H1 (cell line): ENCODE measurements at places on chromosomes 4 and X.

DNA sequence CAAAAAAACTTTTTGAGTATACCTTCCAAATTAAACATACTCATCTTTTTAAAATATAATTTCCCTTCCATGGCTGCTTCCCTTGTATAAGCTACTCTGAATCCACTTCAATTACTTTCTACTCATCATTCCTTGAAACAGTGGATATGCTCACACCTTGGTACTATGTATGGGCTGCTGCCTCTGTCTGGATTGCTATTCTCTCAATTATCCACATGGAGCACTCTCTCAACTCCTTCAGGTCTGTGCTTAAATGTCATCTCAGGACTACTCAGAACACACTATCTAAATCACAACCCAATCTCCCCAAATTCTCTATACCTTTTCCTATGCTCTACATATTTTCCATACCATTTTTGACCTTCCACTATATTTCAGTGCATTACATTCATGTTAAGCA is 898.9 kb upstream of the EPHA5 start:
- no peak for DNase-seq

GRCh38 chr4:34105311-34105710 is 2139.0 kb downstream of the ARAP2 start:
- no peak for DNase-seq

- no peak for DNase-seq
Measured at GRCh38 chr4:140158365-140159030, 4.5 kb upstream of the MAML3 start.

DNA sequence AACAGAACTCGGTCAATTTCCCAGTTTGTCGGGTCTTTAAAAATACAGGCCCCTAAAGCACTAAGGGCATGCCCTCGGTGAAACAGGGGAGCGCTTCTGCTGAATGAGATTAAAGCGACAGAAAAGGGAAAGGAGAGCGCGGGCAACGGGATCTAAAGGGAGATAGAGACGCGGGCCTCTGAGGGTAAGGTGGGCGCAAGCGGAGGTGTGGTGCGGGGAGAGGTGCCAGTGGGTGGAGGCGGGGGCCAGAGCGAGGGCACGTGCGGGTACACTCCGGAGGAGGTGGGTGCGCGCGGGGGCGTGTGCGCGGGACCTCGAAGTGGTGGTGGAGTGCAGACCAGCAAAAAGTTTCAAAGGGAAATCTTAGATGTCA is 787 bp upstream of the TET2 start:
- no peak for DNase-seq

DNA sequence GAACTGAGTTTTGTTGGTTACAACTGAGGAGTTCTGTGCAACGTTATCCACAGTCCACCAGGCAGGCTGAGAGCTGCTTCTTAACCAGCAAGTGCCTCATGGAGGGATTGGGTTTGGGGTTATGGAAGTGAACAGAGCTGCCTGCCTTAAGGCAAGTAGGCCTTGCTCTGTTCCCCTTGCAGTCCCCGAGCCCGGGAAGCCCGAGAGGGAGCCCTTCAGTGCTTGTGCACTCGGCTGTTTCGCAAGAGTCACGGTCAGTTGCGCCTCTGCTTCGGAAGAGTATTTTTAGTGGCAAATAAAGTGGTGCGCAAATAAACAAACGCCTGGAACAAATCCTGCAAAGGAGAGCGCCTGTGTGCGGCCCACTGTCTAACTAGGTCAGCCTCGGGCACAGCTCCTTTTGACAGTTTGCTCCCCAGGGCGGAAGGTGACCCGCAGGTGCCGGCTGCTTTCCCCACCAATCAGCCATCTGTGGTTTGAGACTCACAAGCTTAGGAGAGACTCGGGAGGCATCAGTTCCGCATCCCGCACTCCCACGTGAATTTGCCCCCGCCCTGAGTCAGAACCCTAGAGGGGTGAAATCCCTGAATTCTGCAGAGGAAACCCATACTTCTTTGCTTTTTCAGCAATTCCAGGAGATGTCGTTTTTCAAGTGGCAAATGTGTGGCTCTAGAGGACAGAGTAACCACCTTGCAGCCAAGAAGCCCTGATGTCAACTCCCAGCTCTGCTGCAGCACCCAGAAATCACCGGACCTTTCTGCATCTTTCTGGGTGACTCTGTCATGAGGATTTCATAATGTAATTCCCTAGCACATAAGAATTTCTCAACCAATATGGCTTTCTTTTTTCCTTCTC is 56.8 kb downstream of the LGI2 start:
- DNase-seq, result no peak

DNA sequence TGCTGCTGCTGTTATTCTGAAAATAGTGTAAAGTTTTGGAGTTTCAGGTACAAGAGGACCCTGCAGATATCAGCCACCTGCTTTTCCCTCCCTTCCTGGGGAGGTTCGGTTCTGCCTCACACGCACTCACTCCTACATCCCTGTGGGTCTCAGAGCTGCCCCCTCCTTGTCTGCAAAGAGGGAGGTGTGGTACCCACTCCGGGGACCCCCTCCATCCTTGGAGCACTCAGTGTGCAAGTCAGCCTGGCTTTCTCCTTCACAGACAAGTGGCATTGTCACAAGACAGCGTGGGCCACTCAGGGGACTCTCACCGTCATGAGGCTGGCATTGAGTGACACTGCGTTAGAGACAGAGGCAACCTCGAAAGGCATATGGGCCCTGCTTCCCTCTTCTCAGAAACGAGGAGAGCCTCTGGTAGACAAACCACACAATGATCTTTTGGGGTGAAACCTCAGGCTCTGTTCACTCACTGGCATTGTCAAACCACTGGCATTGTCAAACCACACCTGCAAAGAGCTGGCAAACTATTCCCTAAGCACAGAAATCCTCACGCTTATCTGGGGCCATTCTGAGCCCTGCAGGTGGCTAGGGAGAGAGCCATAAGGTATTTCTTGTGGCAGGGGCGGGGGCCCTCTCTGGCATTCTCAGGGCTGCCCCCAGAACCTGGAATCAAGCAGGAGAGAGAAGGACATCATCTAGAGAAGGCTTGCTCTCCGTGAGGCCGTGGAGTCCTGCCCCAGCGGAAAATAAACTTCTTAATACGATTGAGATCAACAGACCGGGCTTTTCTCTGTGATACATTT is 285.0 kb downstream of the SHOX start:
- DNase-seq, result no peak

DNA sequence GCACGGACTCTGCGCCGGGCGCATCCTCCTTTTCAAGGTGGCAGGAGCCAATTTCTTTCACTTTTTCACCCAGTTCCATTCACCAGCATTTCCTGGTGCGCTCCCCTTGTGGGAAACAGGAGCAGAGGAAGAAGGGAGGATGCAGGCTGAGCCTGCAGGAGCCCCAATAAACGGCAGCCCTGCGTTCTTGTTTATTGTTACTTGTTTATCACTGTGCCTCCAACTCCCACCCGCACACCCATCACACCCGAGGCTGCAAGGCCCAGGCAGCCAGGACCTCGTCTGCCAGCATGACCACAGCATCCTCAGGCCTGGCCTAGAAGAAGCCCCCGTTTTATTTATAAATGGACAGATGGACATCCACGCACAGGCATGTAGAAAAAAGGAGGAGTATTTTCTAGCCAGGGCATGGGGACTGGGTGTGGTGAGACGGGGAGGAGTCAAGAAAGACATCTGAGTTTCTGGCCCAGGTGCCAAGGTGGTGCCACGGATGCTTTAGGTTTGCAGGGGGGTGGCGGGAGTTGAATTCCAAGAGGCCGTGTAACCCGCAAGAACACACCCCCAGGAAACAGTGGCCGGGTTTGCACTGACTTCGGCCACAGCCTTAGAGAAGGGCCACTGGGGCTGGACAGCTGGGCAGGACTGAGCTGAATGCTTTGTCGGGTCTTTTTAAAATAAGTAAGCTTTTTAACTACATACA is 51.7 kb downstream of the JAKMIP1 start:
- DNase-seq, result no peak

DNA sequence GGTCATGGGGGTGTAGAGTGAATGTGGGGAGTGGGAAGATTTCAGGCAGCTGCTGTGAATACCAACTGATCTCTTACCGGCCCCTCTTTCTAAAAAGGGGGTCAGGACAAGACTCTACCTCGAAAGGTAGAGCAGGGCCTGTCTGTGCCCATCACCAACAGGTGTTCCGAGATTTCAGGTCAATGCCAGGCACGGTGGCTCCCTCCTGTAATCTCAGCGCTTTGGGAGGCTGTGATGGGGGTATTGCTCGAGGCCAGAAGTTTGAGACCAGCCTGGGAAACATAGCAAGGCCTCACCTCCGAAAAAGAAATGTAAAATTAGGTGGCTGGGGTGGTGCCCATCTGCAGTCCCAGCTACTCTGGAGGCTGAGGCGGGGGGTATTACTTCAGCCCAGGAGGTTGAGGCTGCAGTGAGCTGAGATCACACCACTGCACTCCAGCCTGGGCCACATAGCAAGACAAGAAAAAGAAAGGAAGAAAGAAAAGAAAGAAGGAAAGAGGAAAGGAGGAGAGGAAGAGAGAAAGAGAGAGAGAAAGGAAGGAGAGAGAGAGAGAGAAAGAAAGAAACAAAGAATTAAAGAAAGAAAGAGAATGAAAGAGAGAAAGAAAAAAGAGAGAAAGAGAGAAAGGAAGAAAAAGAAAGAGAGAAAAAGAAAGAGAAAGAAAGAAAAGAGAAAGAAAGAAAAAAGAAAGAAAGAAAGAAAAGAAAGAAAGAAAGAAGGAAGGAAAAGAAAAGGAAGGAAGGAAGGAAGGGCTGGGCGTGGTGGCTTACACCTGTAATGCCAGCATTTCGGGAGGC is 50.1 kb downstream of the CRLF2 start:
- no peak for DNase-seq

- peak; percentile 72 for DNase-seq
Measured at GRCh38 chrX:69493193-69493592, 10.9 kb upstream of the NALF2 start.

- DNase-seq, result no peak
Measured at GRCh38 chr4:86582410-86582809, 11.7 kb upstream of the PTPN13 start.

DNA sequence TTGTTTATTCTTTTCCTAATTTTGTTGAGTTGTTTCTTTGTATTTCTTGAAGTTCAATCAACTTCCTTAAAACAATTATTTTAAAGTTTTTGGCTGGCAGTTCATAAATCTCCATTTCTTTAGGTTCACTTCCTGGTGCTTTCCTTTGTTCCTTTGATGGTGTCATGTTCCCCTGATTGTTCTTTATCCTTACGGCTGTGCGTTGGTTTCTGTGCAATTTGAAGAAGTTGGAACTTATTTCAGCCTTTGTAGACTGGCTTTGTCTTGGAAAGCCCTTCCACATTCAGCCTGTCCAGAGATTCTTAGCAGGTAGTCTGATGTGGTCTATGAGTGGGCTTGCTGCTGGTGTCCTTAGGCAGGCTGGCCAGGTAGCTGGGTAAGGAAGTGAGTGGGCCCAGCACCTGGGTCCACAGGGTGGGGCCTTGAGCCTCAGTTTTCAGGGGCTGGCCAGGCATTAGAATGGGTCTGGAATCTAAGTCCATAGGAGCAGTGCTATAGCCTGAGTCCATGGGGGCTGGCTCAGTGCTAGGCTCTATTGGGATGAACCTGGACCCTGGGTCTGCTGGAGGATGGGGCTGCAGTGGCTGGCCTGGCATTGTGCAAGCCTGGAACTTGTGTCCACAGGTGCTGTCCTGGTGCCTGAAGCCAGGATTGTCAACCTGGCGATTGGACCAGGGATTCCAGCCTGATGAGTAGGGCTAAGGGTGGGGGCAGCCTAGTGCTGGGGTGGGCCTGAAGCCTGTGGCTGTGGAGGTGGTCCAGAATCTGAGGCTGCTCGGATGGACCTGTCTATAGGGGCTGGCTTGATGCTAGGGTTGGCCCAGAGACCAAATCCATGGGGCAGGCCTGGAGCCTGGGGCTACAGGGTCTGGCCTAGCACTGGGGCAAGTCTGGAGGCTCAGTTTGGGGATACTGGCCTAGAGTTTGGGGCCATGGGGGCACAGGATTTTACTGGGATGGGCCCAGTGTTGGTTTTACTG is 152.4 kb downstream of the STAG2 start:
- DNase-seq, result no peak

DNA sequence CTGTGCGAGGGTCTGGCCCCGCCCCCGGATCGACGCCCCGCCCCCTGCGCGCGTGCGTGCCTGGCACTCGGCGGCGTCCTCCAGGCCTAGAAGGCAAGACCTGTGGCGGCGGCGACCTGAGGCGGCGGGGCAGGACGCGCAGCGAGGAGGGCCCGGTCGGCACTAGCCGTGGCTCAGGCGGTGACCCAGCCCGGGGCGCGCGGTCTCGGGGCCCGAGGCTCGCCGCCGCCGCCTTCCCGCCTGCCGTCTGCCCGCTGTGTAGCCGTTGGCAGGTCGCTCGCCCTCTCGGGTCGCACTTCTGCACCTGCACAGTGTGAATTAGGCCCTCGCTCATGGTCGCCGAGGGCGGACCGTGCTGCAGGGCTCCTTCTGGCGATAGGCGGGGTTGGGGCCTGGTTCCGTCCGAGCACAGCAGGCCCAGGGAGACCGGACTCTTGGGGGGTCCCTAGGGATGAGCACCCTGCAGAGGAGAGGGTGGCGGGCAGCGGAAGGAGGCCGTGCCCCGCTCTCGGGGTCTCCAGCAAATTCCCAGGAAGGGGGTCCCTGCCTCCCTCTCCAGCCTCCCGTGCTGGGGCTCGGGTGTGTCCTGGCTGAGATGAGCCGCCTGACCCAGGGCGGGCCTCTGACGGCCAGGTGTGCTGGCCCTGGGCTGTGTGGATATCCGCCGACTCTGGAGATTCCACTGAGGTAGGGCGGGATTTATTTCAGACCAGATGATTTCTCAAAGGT is 557 bp upstream of the FAM53A start:
- DNase-seq, result peak; percentile 99

- DNase-seq, result no peak
Measured at GRCh38 chr4:84325625-84326024, 173.5 kb downstream of the NKX6-1 start.

GRCh38 chr4:142463206-142463605 is 382.9 kb downstream of the INPP4B start:
- DNase-seq, result no peak

DNA sequence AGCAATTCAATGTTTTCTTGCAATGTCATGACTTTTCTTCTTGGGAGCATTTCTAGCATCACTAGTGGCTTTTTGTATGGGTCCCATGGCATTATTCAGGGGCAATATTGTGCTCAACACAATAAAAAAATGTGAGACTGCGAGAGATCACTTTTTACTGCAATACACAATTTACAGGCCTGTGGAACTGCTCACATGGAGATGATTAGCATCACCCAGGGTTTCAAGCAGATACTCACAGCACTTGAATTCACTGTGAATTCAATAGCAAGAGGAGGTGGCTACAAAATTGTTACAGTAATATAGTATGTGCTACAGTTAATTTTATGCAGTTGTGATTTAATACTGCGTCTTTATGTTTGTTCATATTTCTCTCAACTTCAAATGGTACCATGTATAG is 50.4 kb downstream of the TBC1D19 start:
- DNase-seq, result no peak

- DNase-seq, result no peak
Measured at GRCh38 chr4:40264995-40265909, 68.4 kb downstream of the RHOH start.

DNA sequence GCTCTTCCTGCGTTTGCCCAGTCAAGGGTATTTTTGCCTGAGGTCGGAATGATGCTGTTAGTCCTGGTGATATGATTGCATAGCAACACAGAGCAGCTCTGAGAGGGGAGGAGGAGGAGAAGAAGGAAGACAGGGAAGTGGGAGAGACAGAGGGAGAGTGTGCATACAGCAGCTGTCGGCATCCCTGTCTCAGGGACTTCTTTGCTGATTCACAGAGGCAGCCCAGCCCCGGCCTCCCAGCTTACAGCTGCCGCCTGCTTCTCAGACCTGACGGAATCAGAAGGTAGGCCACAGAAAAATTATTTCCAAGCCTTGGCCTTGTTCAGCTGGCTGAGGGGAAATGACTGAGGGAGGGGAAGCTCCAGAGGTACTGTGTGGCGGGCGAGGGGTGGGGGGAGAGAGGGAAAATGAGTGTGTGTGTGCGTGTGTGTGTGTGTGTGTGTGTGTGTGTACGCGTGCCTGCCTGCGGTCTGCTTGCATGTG is 319 bp downstream of the DRP2 start:
- no peak for DNase-seq
